Mesothelial cell of epicardium (in vitro differentiated cells): ENCODE measurements at places on chromosomes 3 and 15. TPM values are rescaled to one million over a fixed set of nuclear protein-coding genes. Genes with fewer than 3 reads are reported as not detected.

Gene TRPC1
- 15.5 to 16.0 TPM (median 15.7 TPM) in 3 replicates for total RNA-seq

Gene FOXB1
- total RNA-seq, result not detected in 3 replicates

Gene CD200R1
- total RNA-seq, result 0.86 to 1.8 TPM (median 1.3 TPM) in 3 replicates

Gene CYP8B1
- total RNA-seq, result not detected in 3 replicates

Gene ALPK3
- total RNA-seq, result 29.7 to 31.3 TPM (median 30.5 TPM) in 3 replicates

Gene LNP1
- total RNA-seq, result 4.3 to 4.9 TPM (median 4.4 TPM) in 3 replicates

GRCh38 chr15:42215913-42216829, 8.1 kb upstream of the VPS39 start:
- DNase-seq, result no peak

GRCh38 chr15:91007266-91007665, 12.9 kb upstream of the PRC1 start:
- no peak for DNase-seq

- DNase-seq, result no peak
Measured at GRCh38 chr3:60812502-60812901, 438.8 kb downstream of the FHIT start.

- no peak for DNase-seq
Measured at GRCh38 chr15:44427756-44428724, 611 bp downstream of the CTDSPL2 start.

DNA sequence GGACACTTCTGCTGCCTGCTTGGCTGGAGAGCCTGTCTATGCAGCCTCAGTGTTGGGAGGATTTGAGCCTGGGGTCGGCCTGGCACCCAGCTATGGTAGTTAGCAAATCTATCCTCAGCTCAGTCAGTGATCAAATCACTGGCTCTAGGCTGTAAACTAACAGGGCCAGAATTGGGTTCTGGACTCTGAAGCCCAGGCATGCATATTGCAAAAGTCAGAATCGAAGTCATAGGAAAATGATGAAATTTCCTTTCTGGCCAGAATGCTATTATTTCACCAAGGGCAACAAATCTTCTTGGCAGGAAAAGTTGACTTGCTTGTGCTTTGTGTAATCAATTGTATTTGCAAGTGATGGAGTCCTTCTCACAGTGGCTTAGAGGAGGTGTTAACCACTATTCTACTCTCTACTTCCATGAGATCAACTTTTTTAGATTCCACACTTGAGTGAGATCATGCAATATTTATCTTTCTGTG, 482.6 kb upstream of the TPRG1 start:
- no peak for DNase-seq

DNA sequence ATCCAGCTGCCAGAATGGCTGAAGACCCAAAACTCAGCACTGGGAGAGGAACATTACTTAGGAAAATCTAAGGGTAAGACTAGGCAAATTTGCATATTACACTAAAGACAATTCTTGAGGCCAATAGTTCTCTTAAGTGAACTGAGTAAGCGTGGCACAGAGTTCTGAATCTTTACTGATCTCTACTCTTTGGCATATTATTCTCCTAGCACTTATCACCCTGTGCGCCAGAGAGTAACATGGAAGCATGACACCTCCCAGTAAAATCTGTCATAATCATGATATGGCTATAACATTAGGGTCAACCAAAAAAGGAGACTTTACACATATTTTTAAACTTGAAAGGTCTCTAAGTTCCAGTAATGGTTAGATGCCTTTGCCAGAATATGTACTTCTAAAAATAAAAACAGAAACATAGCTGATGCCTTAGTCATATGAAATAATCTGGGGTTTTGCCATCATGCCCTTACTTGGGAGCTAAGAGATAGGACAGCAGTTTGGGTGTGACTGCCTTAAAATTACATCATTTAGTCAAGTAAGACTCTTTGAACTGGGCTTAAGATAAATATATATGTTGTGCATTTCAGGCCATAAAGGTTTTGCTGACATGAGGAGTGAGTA, 290.5 kb downstream of the PLCL2 start:
- DNase-seq, result no peak

- no peak for DNase-seq
Measured at GRCh38 chr3:123758081-123758564, 126.0 kb downstream of the MYLK start.

DNA sequence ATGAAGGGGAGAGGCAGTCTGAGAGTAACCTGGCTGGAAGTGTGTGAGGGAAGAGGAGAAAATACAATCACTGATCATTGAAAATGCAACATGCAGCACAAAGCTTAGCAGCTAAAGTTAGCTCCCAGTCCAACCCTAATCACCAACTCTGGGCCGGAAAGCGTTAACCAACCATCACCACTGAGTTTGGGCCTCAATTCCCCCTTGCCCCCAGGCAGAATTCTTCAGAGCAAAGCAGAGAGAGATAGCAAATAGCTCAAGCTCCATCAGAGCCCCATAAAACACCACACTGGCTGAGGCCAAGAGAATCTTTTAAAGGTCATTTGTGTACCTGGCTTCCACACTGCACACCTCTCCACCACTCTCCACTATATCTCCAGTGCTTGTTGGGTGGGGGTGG, 16.2 kb upstream of the PDIA5 start:
- no peak for DNase-seq

GRCh38 chr3:188236271-188236670, 82.3 kb downstream of the LPP start:
- DNase-seq, result no peak

DNA sequence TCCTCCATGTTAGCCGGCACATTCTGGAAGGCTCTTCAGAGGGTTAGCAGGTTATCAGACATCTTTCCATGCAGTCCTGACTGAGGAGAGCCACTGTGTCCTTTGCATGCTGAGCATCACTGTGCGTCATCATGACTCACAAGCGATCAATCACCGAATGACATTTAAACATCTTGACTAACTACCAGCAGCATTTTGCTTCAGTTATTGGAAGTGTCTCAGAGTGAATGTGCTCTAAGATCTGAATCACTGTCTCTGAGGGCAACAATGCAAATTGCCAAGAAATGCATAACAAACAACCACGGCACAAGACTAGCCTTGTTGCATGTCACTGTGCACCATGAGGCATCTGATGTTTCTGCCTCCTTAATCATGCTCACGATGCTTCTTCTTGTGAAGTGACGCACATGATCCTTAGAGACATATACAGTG, 18.3 kb upstream of the ATP8B4 start:
- no peak for DNase-seq

DNA sequence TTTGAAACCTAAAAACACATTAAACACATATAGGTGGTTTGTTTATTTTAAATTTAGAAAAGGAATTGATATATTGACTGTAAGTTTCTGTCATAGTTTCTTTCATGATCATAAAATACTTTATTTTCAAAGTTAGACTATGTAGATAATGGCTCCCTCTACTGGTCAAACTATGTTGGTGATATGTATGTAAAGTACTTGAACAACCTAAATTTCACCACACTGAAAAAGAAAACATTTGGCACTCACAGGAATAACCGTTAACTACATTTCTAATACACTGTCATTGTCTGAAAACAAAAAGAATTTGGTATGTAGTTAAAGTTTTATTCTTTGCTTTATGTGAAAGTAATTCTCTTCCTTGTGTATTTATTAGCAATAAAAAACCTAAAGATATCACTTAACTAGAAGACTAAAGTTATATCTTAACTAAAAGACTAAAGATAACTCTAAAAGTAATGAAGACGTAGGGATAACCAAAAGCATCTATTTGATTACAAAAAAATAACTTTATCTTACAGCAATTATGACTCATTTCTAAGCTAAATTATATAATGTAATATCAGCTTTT, 427.5 kb downstream of the VGLL3 start:
- no peak for DNase-seq

GRCh38 chr3:53973905-53974304, 82.2 kb upstream of the SELENOK start:
- DNase-seq, result no peak

GRCh38 chr3:65037861-65038260, 350.1 kb upstream of the ADAMTS9 start:
- DNase-seq, result no peak

- peak; percentile 95 for DNase-seq
Measured at GRCh38 chr3:120742198-120742848, at the start of the genes GTF2E1 and RABL3. Gene GTF2E1 (plus strand): TSS chr3:120742744. CDS start chr3:120750553, 7,809 bp downstream. Gene RABL3 (minus strand): TSS chr3:120742516. CDS start chr3:120742507, 9 bp downstream.

DNA sequence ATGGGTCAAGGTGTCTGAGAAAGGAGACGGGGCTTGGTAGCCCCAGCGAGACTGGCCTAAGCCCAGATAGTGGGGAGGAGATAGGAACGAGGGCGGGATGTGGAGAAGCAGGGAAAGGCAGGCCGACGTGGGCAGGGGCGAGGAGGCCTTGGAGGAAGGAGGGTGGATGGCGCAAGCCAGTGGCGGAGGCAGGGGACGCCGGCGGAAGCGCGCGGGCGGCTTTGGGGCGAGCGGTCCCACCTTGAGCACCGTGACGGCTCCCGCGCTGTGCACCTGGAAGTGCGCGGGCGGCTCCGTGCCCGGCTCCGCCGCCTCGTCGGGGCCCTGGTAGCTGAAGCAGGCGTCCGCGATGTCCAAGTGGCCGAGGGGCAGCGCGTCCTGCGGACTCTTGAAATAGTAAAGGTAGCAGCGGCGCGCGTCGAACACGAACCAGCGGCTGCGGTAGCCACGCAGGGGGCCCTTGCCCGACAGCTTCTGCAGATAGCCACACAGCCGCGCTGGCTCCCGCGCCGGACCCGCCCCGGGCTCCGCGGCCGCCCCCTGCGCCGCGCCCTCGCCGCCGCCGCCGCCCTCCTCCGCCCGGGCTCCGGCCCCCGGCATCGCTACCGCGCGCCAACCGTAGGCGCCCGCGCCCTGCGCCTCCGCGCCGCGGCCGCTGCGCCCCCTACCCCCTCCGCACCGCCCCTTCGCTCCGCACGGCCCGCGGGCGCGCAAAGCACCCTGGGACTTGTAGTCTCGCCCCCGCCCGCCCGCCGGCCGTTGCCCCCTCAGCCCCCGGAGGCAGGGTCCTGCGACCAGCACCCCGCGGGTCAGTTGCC, at the start of gene TBC1D2B:
TBC1D2B (minus strand) TSS at position 659 of the 818 bp plus-strand sequence; CDS start at position 600, 59 bp downstream.
- DNase-seq, result peak; percentile 64

GRCh38 chr3:14377838-14378169, 24.6 kb upstream of the SLC6A6 start:
- no peak for DNase-seq

DNA sequence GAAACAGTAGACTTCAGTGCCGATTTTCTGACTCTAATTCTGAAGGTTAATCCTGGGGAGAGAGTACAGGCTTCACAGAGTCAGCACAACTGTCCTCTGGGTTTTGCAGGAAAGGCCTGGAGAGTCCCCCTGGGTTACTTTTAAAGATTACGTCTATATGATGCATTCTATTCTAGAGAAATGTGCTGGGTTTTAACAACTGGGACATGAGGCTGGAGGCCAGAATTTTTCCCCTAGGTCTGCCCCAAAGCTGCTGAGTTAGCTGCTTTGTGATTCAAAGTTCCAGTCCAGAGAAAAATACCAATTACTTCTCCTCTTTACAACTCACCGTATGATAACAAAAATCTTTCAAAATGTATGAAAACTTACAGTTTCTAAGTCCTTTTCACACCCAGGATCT, 240.7 kb upstream of the TPRG1 start:
- no peak for DNase-seq

- DNase-seq, result no peak
Measured at GRCh38 chr3:124676236-124676635, 54.0 kb upstream of the UMPS start.

GRCh38 chr15:50857763-50858162, 50.7 kb upstream of the AP4E1 start:
- no peak for DNase-seq

GRCh38 chr3:105899516-105899915, 30.7 kb upstream of the CBLB start:
- no peak for DNase-seq

DNA sequence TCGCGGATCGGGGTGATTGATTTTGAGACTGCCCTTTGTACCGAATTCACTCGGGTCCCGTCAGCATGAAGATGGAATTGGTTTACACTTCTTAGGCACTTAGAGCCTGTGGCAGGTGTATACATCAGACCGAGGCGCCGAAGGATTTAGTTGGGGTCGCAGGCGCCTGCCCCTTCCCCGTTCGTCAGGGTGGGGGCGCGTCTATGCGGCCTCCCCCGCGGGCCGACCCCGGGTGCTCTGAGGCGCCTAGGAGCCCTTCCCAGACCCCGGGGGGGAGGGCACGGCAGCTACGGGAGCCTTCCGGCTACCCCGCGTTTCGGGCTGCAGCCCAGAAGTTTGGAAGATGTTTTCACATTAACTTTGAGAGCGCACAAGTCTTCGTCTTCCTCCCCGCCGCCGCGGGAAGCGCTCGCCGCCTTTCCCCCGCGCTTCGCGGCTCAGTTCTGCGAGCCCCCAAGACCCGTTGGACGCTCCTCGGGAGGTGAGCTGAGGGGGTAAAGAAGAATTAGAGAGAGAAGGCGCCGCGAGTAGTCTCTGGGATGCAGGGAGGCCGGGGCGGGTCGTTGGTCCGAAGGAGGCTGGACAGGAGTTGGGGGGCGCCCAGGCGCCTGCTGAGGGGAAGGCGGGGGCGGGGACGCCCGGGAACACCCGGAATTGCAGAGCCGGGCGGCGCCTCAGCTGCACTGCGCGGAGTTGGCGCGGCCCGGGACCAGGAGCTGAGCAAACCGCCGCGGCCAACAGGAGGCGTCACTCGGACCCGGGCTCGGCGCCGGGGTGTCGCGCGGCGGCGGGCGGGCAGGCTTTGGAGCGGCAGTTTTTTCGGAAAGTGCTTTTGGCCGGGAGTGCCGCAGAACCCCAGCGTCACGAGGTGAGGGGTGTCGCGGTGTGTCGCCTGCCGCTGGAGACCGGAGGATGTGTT, 780 bp downstream of the TIPARP start:
- DNase-seq, result peak; percentile 42

DNA sequence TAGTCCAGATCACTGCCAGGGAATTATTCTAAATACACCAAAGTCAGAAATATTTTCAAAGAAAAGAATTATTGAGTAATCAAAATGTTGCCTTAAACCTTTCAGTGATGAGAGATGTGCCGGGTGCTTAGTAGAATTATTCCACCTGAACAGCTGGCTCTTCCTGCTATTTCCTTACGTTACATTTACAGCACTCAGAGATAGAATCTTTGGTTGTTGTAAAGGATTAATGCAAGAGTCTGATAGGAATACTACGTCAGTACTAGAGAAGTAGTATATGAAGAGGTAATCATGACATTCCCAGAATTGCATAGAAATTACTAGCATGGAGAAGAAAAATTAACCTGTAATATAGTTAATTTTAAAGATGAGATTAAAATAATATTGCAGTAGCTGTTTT, 50.9 kb upstream of the ZDHHC23 start:
- DNase-seq, result no peak
